Suppressor macrophage (primary cell): ENCODE measurements at places on chromosomes 4 and X.

DNA sequence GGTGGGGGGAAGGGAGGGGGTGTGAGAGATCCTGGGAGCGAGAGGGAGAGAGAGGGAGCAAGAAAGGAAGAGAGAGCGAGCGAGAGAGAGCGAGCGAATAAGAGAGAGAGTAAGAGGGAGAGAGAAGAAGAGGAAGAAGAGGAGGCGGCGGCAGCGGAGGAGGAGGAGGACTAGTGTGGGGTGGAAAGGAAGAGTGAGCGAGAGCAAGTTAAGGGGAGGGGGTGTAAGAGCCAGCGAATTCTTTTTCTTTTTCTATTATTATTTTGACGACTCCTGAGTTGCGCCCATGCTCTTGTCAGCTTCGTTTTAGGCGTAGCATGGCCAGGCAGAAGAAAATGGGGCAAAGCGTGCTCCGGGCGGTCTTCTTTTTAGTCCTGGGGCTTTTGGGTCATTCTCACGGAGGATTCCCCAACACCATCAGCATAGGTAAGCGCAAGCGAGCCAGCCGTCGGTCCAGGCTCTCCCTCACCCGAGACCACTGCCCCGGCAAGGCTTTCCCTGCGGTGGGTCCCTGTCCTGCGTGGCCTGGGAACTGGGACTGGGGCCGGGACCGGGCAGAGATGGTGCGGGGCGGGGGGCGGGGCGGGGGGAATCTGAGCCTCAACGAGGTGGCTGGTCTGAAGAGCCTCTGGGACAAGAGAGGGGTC is at the start of gene GRIA3:
Gene GRIA3 (plus strand): TSS at position 60 of the 647 bp plus-strand sequence. CDS start 258 bp downstream, at position 318.
- no peak for DNase-seq

DNA sequence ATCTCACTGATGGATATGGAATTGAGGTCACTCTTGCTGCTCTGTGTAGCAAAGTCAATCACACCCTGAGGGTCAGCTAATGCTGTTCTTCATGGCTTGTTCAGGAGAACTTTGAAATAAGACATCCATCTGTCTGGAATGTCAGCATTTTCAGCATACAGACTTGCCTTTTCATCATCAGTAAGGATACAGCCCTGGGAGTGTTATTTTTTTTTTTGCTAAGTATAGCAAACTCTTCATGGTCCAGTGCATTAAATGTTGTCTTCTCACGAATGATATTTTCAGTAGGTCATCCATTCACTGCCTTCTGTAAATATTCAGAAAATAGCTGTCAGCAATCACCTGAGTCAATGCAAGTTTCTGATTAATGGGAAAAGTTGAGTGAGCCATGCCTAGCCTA is 268.8 kb upstream of the SMIM31 start:
- no peak for DNase-seq

GRCh38 chrX:70032792-70033191 is 16.9 kb downstream of the AWAT2 start:
- no peak for DNase-seq

DNA sequence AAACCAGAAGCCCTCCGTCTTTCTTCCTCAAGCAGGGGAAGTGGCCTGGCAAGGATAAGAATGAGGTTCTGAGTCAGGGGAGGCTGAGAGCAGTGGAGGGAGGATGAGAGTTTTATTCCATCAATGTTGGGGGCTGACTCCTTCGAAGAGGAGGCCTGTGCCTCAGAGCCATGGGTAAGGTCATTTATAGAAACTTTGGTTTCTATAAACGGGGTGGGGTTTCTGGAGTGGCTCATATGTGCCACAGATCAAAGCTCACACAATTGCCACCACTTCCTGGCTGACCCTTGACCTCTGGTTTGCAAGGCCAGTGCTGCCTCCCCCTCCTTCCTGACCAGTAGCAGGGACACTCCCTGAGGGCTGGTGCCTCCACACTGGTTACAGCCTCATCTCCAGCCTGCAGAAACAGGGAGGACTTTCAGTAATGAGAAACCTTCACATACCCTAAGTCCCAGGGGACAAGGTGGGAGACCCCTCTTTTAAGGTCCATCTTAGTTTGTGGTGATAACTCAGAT is 166.0 kb downstream of the PDGFRA start:
- no peak for DNase-seq

DNA sequence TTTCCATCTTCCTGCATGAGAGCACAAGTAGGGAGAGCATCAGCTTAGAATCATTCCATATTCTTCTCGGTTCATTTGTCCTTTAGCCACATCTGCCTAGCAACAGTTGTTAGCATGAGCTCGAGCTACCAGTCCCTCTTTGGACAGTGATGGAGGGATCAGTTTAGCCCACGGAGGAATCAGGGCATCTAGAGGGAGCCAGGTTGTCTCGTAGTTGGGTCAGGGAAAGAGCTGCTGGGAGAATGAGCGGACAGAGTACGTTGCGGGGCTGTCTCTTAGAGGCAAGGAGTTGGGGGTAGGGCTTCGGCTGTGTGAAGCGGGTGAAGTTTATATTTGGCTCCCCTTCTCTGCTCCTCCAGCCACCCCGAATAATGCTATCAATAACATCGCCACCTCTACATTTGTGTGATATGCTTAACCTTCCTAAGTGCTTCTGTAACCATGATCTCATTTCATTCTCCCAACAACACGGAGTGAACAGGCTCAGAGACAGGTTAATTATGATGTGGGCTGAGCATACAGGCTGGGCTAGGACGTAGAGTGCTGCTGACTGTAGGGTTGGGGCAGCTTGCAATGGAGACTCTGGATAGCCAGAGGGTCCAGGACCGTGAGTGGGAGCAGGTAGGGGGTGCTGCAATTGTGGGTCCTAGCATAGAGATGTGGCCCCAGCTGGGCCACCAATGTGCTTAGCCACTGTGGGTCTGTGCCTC is 72.6 kb downstream of the FRMPD3 start:
- no peak for DNase-seq
